ENCODE measurements at places on chromosomes 5 and 9.

DNA sequence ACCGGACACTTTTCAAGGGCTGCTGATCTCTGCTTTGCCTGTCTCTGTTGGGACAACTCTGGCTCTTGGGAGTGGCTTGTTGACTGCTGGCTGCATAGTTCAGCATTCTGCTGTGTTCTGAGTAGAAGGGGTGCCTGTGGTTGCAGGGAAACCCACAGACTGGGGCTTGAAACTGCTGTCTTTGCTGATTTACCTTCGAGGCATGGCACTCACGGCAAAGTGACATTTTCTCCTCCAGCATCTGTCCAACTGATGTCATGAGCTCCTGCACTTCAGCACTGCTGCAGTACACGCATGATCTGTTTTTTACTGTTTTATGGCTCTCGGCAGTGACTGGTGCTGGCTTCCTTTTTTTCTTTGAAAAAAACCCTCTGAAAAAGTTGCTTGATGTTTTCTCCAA is 69.2 kb downstream of the SPATA31D1 start:
- DNase-seq: no peak

GRCh38 chr5:96720408-96720807 is 58.2 kb downstream of the CAST start:
- no peak for DNase-seq

- no peak for DNase-seq
Observed at GRCh38 chr9:128078504-128079434, 10.7 kb downstream of the SLC25A25 start.

DNA sequence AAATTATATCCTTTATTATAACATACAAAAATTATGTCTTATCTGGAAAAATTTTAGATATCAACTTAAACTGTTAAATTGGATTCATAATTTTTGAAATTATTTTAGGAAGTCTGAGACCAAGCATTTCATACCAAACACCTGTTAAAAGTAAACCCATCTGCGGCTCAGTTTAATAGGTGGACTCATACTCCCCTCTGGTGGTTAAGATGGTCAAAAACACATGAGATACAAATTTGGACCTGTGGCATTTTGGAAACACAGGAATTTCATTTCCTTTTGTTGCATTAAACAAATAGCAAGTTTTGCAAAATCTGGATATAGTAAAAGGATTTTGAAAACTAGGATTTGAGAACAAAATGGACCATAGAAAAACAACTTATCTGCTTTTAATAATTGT is 53.7 kb downstream of the RGMB start:
- DNase-seq: no peak

GRCh38 chr5:71830681-71831539 is 111.8 kb downstream of the CARTPT start:
- peak; percentile 84 for DNase-seq

DNA sequence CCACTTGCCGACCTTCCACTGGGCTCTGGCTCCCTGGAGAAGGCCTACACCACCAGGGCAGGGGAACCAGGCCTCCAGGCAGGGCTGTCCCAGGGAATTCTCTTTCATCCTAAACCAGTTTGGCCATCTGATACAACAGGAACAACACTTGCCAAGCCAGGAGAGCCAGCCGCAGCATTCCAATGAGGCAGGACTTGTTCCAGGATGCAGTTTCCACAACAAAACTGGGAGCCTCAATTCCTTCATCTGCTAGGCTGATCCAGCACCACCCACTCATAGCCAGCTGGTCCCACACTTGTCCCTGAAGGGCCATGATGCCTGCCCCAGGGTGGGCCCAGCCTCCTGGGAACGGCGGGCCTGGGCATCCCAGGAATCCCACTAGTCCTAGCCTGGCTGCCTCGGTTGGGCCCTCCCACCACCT is 26.0 kb downstream of the BICD2 start:
- peak; percentile 51 for DNase-seq

GRCh38 chr9:111944241-111944866 is 47.7 kb downstream of the UGCG start:
- no peak for DNase-seq

DNA sequence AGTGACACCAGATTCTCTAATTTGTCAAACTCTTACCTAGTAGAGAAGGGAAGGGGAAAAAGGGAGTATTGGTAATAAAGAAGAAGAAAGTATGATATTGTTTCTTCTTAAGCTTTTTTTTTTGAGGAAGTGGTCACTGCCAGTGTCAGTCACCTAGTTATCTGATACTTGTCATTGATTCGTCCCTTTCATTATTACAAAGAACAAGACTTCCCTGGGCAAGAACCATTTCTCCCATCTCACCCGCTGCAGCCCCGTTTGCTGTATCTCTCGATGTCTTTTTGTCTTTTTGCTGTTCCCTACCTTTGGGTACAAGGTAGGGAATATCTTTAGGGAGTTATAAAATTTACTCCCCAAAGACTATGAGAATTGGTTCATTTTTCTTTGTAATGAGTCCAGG is 249.0 kb downstream of the ARHGAP26 start:
- DNase-seq: no peak

All from tibial artery (tissue), 4 donors.